ENCODE measurements at places on chromosomes 3 and 15.

DNA sequence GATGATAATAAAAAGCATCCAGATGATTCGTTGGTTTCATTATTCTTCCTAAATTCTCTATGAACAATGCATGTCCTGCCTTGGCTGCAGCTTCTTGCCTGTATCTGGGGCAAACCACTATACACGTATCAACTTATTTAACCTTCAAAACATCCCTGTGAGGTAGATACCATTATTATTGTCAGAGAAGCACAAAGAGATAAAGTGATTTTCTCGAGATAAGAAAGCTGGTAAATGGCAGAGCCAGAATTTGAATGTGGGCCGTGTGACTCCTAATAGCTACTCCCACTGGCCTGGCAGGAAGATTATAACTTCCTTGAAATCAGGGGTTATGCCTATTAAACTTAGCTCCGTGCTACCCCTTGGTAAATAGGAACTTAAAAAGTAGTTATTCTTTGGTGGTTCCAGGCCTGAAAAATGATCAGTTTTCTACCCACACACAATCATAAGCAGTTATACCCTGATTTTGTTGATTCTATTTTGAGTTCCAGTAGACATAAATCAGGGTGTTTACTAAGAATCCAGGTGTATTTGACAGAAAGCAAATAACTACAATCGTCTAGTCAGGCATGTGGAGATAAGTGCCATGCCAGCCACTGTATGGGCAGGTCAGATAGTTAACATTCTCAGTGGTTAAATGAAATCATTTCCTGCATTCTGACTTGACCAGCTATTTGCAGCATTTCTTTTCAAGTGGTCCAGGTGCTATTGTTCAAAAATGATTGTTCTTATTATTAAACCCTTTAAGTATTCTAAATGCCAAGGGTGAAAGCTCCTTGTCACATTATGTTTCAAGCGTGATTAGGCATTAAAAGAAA, 99.2 kb upstream of the LRRN1 start:
- DNase-seq: no peak

GRCh38 chr15:63388511-63388910, 6.9 kb upstream of the CA12 start:
- DNase-seq: no peak

- DNase-seq: peak; percentile 41
Measured at GRCh38 chr3:50559702-50560101, 7.8 kb downstream of the C3orf18 start.

DNA sequence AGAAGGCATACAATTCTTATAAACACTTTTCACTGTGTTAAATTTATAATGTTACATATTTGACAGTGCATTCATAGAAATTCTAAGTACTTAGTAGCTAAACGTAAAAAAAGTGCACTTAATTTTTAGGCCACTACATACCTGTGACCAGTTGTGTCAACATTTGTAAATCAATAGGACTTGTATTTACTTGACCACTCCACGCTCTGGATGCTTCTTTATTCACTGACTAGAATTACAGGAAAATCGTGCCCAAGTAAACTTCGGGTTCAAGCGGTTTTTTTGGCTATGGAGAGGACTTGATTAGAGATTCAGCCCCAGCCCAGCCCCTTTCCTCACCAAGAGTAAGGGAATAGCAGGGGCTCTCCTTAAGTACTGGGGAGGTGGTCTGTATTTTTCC, 21.8 kb downstream of the WDR53 start:
- DNase-seq: no peak

- no peak for DNase-seq
Measured at GRCh38 chr3:119781330-119782198, at the start of gene NR1I2. TSS of gene NR1I2 (plus strand) at chr3:119782101.

GRCh38 chr15:41795996-41796856, 21.9 kb downstream of the MAPKBP1 start:
- peak; percentile 57 for DNase-seq

DNA sequence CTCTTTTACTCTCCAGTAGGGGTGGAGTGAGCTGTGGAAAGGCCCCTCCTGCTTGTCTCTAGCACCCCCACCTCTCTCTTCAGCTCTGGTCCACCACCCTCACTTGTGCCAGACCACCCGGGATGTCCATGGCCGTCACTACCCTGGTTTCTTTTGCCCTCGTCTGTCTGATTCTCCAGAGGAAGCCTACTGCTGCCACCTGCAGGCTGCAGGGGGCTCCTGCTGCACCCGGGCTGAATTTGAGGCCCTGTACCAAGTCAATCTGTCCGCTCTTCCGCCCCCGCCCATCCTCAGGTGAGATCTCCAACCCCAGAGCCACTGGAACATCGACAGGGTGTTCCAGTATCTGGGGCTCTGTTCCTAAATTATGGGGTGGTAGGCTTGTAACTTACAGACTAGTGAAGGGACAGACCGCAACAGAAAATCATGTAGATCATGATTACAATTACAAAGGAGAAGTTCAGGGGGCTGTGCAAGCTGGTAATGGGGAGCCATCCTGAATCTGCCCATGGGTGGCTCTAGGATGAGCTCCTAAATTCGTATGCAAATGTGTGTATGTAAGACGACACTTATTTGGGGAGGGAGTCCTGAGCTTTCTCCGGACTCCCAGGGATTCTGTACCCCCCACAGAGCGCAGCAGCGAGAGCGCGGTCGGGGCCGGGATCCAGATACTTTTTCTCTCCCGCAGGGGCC, 683 bp upstream of the UNC45A start:
- DNase-seq: peak; percentile 81

GRCh38 chr3:48982016-48982415, 8.0 kb upstream of the P4HTM start:
- no peak for DNase-seq

GRCh38 chr15:94040541-94041248, 190.7 kb upstream of the MCTP2 start:
- DNase-seq: peak; percentile 83

DNA sequence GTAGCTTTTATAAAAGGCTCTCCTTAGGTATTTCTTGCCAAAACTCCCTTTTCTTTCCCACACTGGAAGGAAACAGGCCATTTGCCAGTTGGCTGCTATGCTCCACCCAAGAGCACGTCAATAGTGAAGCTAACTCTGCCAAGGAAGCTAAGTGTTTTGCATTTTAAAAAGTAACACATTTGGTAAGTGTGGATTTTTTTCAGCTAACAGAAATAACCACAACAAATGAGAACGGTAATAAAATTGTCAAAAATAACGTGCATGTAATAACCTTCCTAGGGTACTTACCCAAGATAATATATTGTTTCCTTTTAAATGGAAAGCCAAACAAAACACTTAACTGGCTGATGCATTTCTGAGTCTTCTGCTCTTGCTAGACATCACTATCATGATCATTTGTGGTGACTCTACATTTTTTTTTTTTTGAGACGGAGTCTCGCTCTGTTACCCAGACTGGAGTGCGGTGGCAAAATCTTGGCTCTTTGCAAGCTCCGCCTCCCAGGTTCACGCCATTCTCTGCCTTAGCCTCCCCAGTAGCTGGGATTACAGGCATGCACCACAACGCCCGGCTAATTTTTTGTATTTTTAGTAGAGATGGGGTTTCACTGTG, 4.6 kb downstream of the DPP8 start:
- no peak for DNase-seq

DNA sequence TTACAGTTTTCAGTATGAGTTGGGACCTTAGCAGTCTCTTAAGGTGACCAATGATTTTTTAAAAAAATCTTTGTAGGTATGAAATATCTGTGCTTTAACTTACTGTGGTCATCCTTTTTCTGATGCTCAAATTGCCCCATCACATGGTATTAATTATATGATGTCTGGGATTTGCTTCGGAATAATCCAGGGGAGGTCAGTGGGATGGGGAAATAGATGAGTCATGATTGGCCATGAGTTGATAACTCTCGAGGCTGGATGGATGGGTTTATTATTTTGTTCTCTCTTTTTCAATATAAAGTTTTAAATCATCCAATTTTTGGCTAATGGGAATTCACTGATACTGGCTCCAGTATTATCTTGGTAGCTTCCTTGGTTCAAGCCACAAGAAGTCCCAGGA, 370.3 kb upstream of the TPM1 start:
- peak; percentile 45 for DNase-seq

DNA sequence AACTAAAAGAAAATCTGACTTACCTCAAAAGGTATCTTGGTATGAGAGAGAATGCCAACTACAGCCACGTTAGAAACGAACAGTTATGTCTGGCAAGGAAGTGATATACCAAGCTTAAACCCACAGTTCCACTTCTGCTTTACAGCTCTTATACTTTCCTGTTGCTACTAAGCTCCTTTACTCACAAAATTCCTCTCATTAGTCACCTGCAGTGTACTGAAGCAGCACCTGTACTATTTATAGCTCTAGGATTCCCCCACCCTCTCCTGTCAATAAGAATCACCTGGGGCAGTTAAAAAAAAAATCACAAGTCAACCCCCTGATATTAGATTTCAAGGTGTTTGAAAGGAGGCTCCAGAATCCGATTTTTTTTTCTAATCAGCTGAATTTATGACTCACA, 2.9 kb upstream of the TMEM266 start:
- DNase-seq: no peak

DNA sequence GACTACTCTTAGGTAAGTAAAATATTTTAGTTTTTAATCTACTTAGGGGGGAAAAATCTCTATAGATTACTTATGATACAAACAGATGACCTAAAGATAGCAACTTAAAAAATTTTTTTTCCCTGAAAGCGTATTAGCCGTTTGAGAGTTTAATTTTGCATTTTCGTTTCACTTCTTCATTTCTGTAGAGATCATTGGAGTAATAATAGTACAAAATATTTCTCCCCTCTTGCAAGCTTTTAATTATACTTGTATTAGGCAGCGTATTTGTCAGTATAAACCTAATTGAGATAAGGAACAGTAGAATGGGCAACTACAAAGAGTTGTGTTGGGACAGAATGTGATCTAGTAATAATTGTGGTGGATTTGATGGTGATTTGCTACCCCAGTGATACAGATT, 10.3 kb downstream of the SKIL start:
- DNase-seq: no peak

Data from fibroblast of skin of back (primary cell).